H7 (cell line): ENCODE measurements at places on chromosomes 5 and 9. TPM values are rescaled to one million over a fixed set of nuclear protein-coding genes. Genes with fewer than 3 reads are reported as not detected.

GRCh38 chr5:121987685-121988073, 25.9 kb downstream of the SRFBP1 start:
- no peak for DNase-seq

DNA sequence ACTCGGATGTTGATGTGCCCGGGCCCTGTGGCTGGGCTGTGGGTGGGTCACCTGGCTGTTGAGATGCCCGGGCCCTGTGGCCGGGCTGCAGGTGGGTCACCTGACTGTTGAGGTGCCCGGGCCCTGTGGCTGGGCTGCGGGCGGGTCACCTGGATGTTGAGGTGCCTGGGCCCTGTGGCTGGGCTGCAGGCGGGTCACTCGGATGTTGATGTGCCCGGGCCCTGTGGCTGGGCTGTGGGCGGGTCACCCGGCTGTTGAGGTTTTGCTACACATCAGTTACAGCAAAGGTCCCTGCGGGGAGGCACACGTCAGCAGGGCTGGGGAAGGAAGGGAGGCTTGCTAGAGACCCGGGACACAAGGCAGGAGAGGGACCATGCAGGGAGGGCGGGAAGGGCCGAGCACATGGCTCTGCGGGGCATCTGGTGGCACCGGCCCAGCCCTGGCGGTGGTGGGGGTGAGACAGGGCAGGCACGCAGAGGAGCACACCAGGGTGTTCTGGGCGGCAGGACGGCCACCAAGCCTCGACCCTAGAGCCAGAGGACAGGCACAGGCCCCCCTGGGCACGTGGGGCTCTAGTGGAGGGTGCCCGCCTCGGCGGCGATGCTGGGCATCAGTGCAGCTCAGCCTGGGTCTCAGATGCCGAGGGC, 35.4 kb downstream of the PNPLA7 start:
- DNase-seq, result peak; percentile 53

DNA sequence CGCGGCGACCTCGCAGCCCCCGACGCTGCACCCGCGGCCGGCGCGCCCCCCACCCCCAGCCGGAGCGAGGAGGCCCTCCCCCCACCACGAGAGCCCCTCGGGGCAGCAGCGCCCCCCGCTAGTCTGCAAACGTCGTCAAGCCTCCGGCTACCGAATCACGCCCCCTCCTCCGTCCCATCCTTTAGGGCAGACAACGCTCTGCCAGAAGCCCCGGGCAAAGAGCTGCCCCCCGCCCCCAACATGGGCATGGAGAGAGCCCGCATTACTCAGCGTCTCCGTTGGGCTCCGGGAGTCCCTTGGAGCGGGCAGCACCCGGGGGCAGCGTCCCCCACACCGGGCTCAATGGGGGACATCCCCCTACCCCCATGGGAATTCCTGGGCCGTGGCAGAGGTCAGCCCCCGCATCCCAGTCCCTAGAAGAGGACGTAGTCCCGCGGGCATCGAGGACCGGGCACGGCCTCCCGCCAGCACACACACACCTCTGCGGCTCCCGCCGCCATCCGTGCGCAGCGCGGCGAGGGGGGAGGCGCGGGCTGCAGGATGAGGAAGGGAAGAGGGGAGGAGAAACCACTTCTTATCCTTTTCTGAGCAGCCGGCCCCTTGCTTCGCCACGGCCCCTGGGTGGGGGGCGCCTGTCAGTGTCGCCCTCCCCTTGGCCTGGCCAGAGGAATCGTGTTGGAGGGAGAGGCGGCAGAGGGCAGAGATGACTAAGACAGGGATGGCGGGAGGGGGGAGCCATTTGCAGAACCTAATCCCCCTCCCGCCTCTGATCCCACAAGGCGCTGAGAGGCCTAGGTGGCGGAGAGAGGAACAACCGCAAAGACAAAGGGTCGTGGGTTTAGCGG, 750 bp downstream of the DNM1 start:
- DNase-seq, result peak; percentile 93

DNA sequence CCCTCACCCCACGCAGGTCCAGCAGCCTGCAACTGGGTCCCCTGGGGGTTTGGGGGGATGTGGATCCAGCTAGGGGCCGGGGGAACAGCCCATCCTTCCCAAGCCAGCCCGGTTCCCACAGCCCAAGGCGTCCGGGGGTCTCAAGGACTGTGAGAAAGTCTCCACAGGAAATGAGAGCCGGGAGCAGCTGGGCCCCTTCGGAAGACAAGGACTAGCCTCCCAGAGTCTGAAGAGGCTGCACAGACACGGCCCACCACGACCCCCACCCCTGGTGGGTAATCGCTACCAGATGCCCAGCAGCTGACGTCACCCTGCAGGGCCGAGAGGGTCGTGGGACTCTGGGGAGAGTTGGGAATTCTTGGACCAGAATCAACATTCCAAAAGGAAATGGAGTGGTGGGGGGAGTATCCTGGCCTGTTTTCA, 10.5 kb downstream of the SH2D3C start:
- no peak for DNase-seq

Gene PRLR
- 1.5 and 2.0 TPM in 2 replicates for total RNA-seq

DNA sequence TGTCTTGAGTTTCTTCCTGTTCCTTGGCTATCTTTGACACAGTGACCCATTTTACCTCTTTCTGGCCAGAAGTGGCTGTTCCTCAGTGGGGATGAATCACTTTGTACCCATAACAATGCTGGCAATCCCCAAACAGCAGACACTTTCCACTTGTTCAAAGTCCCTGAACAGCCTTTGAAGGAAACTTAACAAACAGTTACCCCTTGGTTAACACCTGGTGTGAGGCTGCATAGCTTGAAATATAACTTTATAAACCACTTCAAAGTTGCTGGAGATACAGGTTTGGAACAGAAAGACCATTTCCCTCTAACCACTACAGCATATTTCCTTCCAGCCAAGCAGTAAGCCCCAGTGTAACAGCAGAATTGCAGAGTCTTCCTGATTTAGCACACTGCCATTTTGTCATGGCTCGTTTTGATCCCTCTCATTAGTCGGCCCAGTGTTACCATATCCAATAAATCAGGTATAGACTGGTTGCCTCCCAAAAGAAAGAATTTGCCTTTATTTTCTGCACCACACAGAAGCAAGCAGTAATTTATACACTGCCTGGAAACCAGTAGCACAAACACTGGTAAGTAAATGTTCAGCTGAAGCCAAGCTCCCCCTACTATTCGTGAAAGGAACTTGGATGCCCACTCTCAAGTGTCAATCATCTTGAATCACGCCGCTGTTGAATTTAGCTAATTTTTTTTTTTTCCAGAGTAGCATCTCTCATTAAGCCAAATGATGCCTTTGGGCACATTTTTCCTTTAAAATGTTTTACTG, 225.9 kb downstream of the PIK3R1 start:
- no peak for DNase-seq

DNA sequence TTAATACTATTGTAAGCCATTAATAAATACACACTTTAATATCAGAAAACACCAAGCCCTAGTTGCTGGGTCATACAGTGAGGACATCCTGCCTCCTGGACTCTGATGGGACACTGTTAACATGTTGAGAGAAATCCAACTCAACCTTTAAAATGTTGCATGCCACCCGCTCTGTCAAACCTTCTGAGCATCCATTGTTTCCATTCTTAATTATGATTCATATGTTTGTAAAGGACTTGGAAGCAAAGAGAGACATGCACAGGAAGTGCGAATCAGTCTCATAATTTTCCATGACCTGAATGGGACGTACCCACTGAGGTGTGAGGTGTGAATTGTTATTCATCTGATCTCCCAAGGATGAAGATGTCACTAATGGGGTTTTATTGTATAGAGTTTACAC, 186.4 kb downstream of the CAAP1 start:
- DNase-seq, result no peak
